ENCODE measurements at places on chromosomes 6 and 20.
A peak's percentile ranks its signal among the peaks of the same experiment; 100 is the strongest.

DNA sequence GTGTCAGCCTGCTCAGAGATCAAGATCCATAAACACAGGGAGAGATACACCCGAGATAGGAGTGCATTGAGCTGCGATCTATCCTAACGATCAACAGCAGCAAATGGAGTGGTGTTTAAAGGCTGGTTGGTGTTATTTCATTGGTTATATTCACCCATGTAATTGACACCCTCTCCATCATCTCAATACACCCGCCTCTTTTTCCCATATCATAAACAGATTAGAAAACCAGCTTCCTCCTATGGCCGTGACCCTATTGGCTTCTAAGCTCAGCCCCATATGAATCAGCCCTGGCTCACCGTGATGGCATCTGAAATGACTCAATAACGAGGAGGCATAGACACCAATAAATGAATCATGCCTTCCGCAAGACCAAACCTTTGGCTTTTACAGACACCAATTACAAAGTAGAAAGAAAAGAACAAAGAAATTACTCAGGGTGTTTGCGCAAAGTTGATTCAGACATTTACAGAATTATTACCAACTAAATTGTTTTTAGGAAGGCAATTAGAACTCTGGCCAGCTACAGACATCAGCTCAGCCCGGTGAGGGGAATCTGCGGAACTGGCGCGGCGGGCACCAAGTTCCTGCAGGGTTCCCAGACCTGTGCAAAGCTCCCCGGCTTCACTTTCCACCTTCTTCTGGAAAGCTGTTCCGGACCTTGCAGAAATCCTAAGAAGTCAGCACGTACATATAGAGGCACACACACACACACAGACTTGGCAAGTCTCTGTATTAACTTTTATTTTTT is 11.5 kb downstream of the PMEPA1 start:
- DNase-seq = no peak

- DNase-seq = no peak
These were observed 16.5 kb downstream of the COL20A1 start for GRCh38 chr20:63309261-63310071.

DNA sequence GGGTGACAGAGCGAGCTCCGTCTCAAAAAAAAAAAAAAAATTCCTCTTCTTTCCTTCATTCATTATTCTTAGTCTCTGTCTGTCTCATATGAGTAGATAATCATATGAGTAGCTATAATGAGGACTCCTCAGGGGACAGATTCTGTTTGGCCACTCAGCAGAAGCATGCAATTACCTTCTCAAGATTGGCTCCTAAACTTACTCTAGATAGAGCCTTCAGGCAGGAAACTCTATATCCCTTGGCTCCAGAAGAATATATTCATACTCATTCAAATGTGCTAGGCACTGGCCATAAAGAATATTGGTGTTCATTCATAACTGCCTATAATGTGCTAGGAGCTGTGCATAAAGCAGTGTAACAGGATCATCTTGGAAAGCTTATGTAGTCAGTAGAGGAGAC is 2.2 kb upstream of the ACAT2 start:
- no peak for DNase-seq

DNA sequence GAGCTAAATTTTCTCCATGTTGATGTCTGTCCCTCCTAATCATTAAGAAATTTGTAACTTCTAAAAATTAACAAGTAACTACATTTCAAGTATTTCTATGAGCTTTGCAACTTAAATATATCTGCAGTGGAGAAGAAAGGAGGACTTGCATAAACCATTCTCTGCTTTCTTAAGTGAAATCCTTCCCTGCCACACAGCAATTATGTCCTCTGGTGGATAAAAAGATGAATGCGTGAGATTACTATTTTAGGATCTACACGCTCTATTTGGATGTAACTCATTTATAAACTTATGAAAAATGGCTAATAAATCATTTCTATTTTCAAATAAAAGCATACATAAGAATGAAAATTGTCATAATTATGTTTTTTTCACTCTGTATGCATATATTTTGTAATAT is 338.0 kb upstream of the PTCHD4 start:
- DNase-seq = no peak

DNA sequence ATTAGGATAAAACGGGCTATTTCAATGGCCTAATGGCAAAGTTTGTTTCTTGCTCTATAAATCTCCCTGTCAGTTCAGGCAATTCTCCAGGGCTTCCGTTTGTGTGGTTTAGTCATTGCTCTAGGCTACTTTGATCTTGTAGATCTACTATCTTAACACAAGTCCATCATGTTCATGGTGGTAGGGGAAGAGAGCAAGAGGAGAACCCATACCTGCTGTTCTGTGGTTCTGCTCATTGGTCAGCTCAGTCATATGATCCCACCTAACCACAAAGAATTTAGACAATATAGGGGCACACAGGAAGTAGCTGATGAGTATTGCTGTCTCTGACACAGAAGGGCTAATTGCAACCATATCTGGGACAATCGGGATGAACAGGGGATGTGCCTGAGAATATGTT is 4.9 kb upstream of the DEK start:
- DNase-seq = no peak

DNA sequence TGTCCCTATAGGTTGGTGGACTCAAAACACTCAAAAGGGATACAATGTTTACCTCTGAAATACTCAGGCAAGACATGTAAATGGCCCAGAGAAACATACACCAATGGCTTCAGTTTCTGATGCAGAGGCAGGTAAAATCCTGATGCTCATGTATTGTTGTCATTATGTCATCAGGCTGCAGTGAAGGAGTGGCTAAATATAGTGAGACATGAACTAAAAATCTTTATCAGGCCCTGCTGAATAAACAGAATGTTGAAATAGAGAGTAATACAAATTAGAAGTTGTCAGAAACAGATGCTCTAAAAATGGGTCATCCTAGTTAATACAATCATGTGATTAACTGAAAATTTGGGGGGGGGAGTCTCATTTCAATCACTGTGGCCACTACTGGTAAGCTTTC is 20.4 kb downstream of the PTPRK start:
- no peak for DNase-seq

- DNase-seq = no peak
These were observed 1026.9 kb upstream of the ADGRB3 start for GRCh38 chr6:67608099-67608749.

DNA sequence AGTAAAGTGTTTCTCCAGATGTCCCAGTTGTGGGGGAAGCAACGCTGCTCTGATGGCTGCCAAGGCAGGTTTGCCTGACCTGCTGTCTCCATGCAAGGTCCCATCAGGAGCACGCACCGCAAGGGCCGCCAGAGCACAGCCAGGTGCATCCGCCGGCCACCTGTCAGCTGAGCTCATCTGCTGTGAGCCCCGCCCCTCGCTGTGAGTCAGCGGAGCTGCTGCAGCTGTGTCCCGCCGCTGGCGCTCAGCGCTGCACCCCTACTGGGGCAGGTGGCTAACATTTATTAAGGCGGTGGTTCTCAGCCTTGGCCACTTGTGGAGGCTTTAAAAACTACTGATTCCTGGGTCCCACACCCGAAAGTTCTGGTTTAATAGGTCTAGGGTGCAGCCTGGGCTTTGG is 225.7 kb downstream of the UST start:
- no peak for DNase-seq

GRCh38 chr6:89736893-89737292 is 82.7 kb downstream of the MDN1 start:
- DNase-seq = no peak

DNA sequence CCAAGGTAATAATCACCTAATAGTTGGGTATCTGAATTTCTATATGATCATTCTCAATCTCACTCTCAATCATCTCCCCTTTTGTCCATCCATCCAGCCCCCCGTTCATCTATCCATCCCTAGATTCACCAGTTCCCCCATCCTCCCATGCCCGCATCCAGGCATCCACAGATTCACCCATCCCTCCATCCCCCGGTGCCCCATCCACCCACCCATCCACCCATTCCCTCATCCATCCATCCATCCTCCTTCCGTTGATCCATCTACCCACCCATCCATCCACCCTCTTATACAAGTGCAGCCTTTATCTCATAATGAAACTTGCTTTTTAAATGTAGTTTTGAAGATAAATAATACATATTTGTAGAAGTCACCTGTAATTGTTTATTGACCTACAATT is 76.5 kb downstream of the EYA4 start:
- DNase-seq = no peak

DNA sequence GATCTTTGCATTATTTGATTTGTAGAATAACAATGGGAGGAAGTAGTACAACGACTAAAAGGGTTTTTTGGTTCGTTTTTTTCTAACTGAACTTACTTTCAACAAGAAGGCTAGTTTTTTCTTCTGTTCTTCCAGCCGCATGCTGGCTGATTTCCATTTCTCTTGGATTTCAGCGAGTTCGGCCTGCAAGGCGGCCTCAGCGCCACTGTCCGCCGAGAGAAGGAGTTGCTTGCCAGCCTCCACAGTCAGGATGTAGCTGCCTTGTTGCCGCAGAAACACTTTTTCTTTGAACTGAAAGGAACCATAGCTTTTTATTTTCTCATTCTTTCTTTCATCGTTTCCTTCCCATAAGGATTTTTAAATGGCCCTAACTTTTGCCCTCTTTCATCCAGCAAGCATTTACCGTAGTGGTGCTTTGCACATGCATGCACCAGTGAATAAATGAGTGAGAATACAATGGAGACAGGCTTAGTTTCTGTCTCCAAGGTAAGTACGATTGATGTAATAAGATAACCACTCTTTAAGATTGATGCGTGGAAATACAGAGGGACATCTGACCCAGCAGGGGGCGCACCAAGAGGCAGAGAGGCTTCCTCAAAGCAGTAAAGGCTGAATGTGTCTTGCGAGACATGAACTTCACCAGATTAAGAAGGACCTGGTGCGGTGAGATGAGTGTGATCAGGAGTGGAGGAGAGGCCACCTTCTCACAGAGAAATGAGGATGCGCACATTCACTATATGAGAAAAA is 398.8 kb downstream of the ESR1 start:
- DNase-seq = peak; percentile 17

DNA sequence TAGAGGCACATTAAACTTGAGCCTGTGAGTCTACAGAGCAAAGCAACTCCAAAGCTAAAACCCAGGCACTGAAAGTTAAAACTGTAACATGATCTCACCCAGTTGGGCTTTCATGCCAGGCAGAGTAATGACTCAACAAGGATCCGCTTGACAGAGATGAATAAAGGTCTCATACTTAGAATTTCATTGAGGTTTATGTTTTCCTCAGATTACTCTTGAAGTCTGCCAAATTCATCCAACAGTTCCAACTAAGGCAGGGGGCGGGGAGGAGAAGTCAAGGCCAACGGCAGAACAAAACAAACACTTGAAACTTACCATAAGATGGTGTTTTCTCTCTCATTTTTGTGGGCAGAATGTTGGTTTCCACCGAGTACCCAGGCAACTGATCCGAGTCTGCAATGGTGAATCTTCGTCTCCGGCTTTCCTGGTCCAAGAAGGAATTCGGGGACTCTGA is 54.0 kb upstream of the IPCEF1 start:
- no peak for DNase-seq
